ENCODE measurements at places on chromosomes 6 and 20. TPM values are rescaled to one million over a fixed set of nuclear protein-coding genes. Genes with fewer than 3 reads are reported as not detected.

HCRTR2 gene
- total RNA-seq = not detected

EFCAB8 gene
- total RNA-seq = not detected

FRK gene
- 0.04 TPM for total RNA-seq

TRIM40 gene
- total RNA-seq = not detected

NEDD9 gene
- 13.5 TPM for total RNA-seq

COL9A1 gene
- not detected for total RNA-seq

SLC17A2 gene
- not detected for total RNA-seq

KIF6 gene
- total RNA-seq = 2.7 TPM

HAO1 gene
- 0.08 TPM for total RNA-seq

SLC22A3 gene
- total RNA-seq = not detected

TINAG gene
- not detected for total RNA-seq

Data from A375 (cell line).